ENCODE measurements at places on chromosomes 3 and 15. TPM values are rescaled to one million over a fixed set of nuclear protein-coding genes. Genes with fewer than 3 reads are reported as not detected.

Gene C3orf70
- 18.2 TPM for total RNA-seq

Gene NR1I2
- total RNA-seq: not detected

Gene MYLK
- total RNA-seq: 790 TPM

Gene LARP6
- 33.7 TPM for total RNA-seq

Gene UTS2B
- total RNA-seq: not detected

Gene CHRD
- 15.9 TPM for total RNA-seq

Gene CHRM5
- not detected for total RNA-seq

Gene GOLGA6L4
- 2.4 TPM for total RNA-seq

Gene C3orf52
- 0.51 TPM for total RNA-seq

Gene ZNF385D
- total RNA-seq: 53.6 TPM

Gene FBXO40
- 0.06 TPM for total RNA-seq

Gene ROBO2
- 51.3 TPM for total RNA-seq

Gene ALCAM
- 16.8 TPM for total RNA-seq

Gene RTP4
- total RNA-seq: 0.51 TPM

Gene CYP8B1
- not detected for total RNA-seq

Gene TIMP4
- 2.4 TPM for total RNA-seq

GRCh38 chr15:62462721-62463120, 297.6 kb upstream of the C2CD4B start:
- DNase-seq: no peak

DNA sequence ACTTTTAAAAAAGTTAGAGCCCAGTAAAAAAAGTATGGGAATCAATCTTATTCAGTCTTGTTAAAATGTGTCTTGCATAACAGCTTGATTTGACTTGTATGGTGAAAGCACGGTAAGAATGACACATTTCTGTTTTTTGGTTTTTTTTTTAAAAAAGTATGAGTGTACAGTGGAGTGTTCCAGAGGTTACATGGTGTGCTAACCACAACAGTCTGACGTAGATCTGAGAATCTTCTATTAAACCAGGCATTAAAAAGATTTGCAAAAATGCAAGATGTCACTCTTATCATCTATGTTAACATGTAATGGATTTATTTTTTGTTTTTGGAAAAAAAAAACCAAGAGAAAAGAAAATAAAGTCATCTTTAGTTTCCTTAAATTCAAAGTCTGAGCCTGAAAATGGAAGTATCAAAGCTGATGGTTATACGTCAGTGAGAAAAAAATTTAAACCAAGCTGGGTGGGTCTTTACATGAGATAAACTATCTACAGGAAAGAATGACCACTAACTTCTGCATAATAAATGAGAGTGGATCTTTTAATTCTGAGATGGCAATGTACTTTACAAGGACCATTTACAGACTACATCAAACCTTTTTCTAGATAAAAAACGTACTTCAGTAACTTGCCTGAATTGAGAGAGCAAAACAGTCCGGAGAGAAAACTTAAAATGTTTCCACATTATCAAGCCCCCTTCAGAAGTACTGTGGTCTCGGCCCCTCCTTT, 1.6 kb downstream of the GABPB1 start:
- DNase-seq: no peak

- DNase-seq: peak; percentile 65
These were observed 77.1 kb upstream of the MEX3B start for GRCh38 chr15:82122746-82123400.

- no peak for DNase-seq
These were observed 67.5 kb downstream of the SPRED1 start for GRCh38 chr15:38320181-38320580.

DNA sequence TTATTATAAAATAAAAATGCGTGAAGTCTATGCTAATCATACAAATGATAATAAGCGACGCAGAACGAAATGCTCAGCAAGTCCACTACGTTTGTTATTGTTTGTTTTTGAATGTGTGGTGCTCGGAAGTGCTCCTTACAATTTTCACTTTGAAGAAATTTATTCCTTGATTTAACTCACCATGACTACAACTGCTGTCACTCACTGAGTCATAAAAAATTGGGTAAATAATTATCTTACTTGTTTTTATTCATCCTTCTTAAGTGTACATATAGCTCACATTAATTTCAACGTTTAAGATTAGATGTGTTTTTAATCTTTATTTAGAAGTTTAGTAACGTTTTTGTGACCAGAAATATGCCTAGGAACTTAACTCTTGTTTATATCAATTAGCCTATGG, 66.7 kb upstream of the NANOGP8 start:
- no peak for DNase-seq

GRCh38 chr15:52657338-52657737, 21.9 kb downstream of the ATOSA start:
- DNase-seq: no peak

DNA sequence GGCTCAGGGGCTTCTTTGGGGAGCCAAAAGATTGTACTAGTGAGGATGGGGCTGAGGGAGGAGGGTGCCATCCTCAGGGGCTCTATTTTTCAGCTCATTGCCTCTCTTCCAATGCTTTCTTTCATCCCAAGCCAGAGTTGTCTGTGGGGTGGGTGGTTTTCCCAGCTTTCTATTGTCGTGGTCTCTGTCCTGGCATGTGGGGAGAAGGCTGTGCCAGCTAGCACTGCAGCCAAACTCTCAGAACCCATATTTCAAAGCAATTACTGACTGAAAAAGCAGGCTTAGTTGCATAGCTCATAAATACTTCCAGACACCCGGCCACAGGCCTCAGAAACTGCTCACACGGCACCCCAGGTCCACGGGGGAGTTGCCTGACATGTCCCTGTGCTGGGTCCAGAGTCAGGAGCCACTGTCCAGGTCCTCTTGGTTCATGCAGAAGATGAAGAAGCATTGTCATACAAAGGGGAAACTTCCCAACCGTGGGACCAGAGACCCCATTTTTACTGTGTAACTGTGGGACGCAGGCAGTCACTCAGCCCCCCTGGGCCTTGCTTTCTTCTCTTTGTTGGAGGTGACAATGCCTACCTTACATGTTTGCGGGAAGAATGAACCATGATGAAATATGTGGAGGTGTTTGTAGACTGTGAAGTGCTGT, 27.6 kb downstream of the FGD5 start:
- DNase-seq: no peak

DNA sequence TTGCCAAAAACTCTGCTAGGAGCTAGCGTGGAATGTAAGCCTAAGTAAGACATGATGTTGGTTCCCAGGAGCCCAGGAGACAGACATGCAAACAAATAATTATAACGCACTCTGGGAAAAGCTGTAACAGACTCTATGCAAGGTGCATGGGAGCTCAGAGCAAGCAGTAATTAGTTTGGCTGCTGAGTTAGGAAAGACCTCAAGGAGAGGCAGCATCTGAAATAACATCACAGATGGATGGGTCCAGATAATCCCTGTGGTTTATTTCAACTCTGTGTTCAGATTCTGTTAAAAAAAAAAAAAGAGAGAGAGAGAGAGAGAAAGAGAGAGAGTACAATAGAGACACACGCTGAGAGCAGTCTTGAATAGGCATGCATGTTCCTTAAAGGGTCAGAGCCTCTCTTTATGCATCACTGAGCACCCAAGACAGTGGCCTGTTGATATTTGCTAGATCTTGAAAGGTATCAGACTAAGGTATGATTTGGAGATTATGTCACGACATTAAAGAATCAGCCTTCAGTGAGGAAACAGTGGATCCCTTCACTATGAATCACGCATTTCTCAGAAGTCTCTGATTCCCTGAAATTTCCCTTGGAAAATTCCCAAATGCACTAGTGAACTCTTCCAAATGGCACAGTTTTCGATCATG, 124.4 kb upstream of the LIPC start:
- DNase-seq: no peak

DNA sequence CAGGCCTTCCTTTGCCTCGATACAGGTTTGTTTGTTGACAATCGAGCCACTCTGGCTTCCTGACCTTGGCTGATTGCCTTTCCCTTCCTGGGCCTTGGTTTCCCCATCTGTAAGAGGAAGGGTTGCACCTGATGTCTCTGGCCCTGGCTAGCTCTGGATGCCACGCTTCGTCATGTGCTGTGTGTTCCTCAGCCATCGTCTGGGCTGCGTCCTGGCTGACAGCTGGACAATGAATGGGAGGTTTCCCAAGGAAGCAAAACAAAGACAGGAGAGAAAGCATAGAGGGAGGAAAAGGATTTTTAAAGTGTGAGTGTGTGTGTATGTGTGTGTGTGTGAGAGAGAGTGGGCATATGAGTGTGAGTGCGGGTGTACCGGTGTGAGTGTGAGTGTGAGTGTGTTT, 65.2 kb upstream of the HACD2 start:
- no peak for DNase-seq

GRCh38 chr3:143973259-143974021, 1.8 kb downstream of the DIPK2A start:
- DNase-seq: peak; percentile 70

GRCh38 chr3:8413337-8413926, 88.2 kb upstream of the LMCD1 start:
- DNase-seq: no peak

GRCh38 chr15:39321977-39322376, 258.9 kb upstream of the THBS1 start:
- DNase-seq: no peak

- DNase-seq: no peak
These were observed 57.0 kb downstream of the BOC start for GRCh38 chr3:113268311-113268710.

GRCh38 chr3:189529468-189529867, 101.7 kb upstream of the TP63 start:
- DNase-seq: no peak

- no peak for DNase-seq
These were observed 27.6 kb upstream of the CXCR6 start for GRCh38 chr3:45915518-45916231.

- DNase-seq: peak; percentile 30
These were observed 39.2 kb upstream of the POLR2M start for GRCh38 chr15:57667171-57667849.

DNA sequence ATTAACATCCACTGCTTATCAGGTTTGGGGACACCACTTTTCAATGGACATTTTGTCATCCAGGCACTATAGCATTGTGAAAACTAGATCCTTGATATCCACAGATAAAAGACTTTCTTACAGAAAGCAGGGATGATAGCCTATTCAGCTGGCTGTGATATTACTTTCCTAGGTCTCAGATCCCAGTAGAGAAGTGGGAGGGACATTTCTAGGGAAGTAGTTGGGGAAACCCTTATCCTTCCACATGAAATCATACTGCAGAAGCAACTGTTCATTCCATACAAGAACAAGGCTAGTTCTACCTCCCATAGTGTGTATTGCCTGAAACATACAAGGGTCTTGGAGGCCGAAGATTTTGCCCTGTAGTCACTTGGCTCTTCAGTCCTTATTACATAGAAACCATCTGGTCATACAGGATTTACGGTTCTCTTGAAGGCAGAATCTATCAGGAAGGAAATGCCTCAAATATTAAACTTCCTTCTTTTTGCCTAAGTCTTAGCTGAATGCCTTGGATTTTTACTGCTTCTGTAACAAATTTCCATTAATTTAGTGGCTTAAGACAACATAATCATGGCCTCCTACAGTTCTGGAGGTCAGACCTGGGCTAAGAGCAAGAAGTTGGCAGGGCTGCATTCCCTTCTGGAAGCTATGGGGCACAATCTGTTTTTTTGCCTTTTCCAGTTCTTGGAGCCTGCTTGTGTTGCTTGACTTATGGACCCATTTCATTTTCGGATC, 119.4 kb downstream of the ECT2 start:
- no peak for DNase-seq

DNA sequence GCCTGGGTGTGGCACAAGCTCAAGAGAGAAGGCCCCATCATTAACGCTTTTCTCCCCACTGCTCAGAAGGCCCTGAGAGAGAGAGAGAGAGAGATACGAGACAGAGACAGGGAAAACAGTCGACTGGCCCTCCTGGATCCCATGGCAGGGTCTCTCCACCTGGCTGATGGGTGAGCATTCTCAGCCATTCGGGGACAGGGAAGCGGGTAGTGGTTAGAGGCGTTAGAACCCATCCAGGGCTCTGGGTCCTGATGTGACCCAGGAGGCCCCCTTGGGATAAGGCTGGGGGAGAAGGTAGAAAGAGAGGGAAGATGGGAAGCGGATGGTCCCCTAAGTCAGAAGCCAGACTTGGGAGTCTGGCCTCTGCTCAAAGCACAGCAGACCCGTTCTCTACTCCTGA, 7.9 kb downstream of the TGM5 start:
- no peak for DNase-seq

GRCh38 chr3:162992741-162993140, 1496.1 kb downstream of the OTOL1 start:
- no peak for DNase-seq

GRCh38 chr3:74756674-74757073, 142.2 kb upstream of the CNTN3 start:
- DNase-seq: no peak

DNA sequence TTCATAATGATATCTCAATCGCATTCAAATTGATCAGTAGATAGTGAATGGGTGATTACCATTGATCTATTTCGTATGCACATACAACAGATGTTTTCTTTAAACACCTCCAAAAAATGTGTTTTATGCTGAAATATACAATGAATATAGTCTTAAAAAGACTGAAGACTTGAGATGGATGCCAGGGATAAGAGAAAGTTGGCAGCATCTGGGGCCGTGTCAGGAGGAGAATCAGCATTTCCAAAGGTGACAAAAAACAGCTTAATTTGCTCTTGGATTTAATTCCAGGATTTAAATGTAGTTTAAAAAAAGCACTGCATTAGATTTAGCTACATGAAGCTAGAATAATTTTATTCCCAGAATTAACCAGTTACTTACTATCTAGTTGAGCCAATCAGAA, 199.7 kb upstream of the CNTN3 start:
- no peak for DNase-seq

GRCh38 chr15:53477981-53478766, 281.3 kb downstream of the WDR72 start:
- no peak for DNase-seq

DNA sequence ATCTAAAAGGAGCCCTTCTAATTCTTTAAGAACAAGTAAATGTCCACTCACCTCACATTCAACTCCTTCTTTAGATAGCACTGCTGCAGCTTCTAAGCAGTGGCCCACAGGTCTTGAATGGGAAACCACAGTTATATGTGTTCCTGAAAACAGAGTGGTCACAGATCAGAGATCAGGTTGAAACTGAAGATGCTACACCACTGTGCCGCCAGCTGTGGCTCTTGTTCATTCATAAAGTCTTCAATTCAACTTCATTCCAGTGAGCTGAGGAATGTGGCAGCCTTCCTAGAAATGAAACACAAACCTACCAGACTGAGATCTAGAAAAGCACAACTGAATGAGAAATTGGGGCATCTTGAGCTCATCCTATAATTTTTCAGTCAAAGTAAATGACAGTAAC, 4.0 kb downstream of the PDHB start:
- no peak for DNase-seq

GRCh38 chr3:189394599-189395121, 222.9 kb downstream of the TPRG1 start:
- DNase-seq: no peak

- DNase-seq: no peak
These were observed 89.0 kb upstream of the SPRED1 start for GRCh38 chr15:38163658-38164057.

All from uterus (tissue), 4 donors.